ENCODE measurements at places on chromosomes 6 and 20.

DNA sequence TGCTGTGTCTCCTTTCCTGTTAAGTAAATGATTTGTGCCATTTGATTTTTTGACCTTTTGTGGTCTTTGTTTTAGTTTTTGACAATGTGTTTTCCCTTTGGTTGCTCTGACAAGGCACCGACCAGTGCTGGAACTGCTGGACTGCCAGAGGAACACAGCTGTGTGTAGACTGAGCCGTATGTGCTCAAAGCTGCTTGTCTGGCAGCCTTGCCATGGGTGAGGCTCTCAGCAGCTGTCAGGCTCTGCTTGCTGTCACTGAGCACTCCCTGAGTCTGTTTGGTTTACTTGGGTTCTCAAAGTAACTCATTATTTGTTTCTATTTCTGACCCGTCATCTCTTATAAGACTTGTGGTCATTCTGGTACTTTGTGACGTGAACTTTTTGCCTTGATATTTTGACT, 15.1 kb upstream of the SNRPB start:
- no peak for DNase-seq

DNA sequence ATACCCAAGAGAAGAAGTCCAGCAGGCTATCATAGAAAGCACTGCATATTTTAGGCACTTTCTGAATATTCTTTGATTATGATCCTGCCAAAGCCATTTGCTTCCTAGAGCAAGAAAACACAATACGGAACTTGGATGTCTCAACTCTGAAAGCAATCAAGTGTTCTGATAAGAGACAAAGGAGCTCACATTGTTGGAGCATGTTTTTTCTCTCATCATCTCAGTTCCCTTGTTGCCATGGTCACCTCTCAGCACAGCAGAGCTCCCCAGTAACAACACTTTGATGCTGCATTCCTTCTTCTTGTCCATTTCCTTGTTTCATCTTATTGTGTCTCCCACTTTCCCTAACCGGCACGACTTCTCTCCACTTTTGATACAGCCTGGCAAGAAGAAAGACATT, 168.7 kb upstream of the FUT9 start:
- DNase-seq = no peak

GRCh38 chr20:1949347-1950100, 44.3 kb downstream of the PDYN start:
- DNase-seq = no peak

- DNase-seq = no peak
These were observed 24.9 kb downstream of the DSE start for GRCh38 chr6:116395647-116396046.

DNA sequence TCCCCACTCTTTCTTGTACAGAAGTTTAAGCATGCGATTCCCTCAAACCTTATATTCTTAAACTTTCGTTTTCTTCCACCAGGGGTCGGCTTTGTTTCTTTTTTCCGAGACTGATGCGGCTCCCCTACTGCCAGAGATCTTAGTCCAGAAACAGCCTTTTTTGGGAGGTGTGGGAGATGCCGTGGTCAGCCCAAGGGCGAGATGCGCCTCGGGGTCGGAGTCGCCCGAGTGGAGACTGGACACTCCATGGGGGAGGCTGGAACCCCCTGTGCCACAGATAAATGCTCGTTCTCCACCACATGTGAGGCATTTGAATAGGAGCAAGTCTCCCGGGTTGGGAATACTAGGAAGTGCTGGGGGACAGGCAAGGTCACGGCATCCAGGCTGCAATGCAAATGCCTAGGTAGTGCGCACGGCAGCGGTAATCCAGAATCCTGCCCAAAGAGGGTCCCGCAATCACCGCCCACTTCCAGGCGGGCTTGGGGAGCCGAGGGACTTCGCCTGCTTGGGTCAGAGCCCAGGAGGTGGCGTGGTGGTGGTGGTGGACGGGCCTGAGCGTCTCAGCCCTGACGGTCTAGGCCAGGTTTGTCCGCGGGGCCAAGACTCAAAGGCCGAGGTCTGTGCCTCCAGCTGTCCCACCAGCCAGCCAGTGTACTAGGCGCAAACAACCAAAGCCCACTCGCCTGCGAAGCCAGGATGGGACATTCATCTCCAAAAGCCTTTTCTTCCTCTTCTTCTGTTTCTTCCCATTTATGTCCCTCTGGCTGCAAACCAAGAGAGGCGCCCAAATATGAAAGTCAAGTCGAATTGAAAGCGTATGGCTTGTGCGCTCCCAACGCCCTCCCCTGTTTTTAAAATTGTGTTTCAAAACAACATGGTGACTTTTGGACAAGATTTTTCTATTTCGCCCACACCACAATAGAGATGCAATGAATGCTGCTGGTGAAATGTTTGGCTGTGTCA, 39.3 kb upstream of the OSTM1 start:
- peak; percentile 28 for DNase-seq

- DNase-seq = no peak
These were observed 34.4 kb downstream of the TSBP1 start for GRCh38 chr6:32337186-32337805.

DNA sequence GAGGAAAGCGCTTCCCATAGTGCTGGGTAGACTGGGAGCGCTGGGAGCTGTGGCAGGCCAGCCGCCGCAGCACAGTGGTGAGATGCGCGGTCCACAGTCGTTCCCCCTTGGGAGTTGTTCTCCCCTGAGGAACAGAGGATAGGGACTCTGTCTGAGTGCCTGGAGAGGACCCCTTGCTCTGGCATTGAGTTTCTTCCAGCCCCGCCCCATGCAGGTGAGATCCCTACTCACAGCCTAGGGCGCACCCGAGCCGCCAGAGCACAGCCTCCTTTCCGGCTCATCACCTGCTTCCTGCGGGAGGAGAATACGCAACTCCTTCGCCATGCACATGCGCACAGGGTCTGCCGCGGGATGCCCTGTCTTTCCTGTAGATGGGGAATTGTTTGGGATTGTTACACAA, 140.6 kb downstream of the PACRG start:
- no peak for DNase-seq

DNA sequence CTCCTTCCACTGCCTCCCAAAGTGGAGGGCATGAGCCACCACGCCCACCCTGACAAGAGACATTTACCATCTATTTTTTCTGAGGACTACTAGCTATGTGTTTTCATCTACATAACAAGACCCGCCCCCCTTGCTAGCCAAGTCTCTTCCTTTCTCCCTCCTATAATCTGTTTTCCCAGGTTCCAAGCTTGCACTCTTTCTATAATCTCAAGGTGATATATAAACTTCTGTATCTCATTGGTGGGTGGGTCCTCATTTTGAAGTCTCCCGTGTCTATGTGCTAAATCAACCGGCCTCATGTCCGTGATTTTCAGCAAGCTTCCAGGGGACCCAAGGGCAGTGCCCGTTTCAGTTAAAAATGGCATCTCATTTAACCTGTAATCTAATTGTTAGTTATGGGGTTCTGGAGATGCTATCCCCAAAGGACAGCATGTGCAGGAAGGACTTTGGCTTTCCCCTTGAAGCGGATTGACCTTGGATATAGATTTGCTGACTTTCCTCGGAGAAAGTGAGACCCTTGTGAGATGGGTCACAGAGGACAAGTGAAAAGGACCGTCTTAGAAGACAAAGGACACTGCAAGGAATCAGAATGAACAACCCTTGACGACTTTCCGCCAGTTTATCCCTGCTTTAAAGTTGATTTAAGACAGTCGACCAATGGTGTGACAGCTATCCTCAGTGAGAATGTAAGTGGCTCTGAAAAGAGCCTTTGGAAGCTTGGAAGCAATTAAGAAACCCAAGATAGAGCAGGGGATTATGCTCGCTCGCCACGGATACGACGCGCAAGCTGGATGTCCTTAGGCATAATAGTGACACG, 22.4 kb downstream of the OR2B2 start:
- DNase-seq = no peak

GRCh38 chr6:90490030-90490716, 96.7 kb downstream of the MAP3K7 start:
- no peak for DNase-seq

- DNase-seq = no peak
These were observed 12.5 kb downstream of the COL10A1 start for GRCh38 chr6:116113386-116113785.

DNA sequence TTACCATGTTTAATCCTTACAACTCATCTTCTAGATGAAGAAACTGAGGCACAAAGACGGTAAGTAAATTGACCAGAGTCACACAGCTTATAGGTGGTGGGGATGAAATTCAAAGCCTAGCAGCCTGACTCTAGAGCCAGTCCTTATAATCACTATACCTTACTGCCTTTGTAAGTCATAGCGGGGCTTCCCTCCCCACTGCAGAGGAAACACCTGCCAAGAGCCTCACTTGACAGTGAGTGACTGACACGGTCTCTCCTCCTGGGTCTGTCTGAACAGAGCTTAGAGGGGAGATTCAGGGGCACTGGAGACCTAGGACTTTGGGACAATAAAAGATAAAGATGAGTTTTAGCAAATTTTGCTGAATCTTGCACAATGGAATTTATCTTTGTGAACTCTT, 12.8 kb downstream of the SUN5 start:
- no peak for DNase-seq

DNA sequence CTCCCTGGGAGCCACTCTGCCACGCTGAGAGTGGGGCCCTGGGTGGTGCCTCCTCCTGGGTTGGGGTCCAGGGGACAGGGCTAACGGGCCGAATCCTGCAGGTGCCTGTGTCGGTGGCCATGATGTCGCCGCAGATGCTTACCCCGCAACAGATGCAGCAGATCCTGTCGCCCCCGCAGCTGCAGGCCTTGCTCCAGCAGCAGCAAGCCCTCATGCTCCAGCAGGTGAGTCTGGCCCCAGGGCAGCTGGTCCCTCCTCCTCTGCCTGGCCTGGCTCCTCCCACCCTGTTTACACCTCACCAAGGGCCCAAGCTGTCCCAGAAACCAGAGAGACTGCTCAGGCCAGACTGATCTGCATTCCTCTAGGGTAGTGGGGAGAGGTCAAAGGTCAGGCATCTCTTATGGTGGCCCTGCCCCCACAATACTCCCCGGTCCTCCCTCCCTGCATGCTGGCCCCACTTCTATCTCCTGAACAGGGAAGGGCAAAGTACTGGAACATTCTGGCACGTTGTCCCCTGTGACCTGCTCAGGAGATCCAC, 38.6 kb downstream of the FOXP4 start:
- DNase-seq = no peak

- peak; percentile 48 for DNase-seq
These were observed 24.0 kb downstream of the MTFR2 start for GRCh38 chr6:136226027-136226673.

DNA sequence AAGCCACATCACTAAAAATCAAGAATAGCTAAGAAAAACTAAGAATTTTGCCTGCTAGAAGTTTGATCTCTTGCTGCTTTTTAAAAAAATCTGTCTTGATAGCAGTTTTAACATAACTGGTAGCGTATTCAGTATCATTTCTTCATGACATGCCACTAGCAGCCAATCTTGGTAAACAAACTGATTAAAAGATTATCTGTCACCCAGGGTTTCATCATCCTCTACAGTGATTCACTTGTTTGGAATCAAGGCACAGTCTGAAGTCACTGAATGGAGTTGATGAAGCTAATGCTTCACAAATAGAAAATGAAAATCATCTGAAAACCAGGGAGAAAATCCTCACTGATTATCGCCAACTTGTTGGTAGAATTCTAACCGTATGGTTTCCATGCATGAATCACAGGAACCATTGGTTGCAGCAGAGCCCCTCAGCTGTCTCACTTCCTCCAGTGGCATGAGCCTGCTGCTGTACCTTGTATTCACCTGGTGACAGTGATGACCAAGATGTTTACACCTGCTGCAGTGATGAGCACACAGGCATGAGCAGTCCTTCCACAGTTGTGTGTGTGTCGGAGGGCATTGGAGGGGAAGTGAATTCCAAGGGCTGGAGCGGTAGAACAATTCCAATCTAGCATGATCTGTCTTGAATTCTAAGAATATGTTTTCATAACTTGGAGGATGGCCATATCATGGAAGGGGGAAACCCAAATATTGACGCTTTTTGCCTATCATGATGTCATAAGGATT, 275.0 kb downstream of the KHDC1L start:
- DNase-seq = no peak

DNA sequence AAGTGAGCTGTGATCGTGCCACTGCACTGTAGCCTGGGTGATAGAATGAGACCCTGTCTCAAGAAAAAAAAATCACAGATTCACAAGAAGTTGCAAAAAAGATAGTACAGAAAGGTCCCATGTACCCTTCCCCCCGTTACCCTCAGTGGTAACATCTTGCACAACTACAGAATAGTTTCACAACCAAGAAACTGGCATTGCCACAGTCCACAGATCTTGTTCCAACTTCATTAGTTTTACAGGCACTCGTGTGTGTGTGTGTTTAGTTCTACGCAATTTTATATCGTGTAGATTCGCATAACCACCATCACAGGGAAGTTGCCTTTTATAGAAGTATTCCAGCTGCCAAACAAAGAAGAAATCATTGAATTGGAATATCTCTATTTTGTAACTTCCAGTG, 19.1 kb downstream of the SPATA2 start:
- no peak for DNase-seq

DNA sequence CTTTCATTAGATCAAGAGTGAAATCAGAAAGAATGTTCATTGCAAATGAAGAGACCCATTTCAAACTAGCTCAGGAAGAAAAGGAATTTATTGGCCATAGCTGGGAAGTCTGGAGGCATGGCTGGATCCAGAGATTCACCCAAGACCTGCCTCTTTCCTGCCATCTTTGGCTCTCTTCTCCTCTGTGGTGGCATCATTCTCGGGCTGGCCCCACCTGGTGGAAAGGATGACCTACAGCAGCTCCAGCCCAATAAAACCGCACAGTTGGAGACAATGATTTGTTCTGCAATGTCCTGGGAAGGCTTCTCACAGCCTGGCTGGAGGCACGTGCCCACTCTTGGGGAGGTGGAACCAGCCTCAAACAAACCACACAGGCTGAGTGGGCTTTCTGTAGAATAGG, 18.1 kb upstream of the FERMT1 start:
- peak; percentile 18 for DNase-seq

All from activated CD4-positive, alpha-beta T cell treated with anti-CD3 and anti-CD28 coated beads, Interleukin-10, Interleukin-2, amounts not matched to agents 100 ng/mL and 50 ng/mL, durations not matched to agents 16 hours and 8 hours (primary cell).